ENCODE measurements at places on chromosomes 11 and 22.

DNA sequence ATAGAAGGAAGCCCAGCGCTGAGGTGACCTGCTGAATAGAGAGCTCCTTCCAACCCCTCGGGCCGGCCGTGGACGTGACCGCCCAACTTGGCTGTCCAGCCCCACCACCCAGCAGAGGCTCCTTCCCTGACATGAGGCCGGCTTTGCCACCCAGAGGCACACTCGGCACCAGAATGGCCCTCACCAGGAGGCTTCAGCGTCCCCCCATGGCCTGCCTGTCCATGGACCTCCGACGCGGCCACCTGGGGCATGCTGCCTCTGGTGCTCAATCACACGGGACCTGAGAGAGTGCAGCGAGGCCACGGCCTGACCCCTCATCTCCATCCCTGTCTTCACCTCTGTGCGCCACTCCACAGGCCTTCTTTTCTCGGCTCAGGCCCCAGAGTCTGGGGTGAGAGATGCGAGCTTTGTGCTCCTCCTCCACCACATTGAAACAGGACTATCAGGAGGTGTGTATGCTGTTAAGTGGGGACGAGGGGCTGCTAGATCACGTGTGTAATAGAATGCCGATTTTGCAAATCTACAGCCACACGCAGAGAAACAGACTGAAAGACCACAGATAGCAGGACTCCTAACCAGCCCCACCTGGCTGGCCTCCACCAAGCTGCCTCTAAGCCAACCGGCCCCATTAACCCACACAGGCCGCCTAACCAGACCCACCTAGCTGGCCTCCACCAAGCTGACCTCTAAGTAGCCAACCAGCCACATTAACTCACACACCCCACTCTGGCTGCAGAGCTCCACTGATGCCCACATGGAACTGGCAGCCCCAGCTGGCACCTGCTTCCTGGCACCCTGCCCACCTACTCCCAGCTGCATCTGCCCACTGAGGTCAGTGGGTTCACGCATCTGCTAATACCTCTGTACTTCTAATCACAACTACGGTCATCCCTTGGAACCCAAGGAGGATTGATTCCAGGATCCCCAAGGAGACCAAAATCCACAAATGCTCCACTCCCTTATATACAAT is 20.7 kb downstream of the LINC01488 start:
- no peak for DNase-seq

DNA sequence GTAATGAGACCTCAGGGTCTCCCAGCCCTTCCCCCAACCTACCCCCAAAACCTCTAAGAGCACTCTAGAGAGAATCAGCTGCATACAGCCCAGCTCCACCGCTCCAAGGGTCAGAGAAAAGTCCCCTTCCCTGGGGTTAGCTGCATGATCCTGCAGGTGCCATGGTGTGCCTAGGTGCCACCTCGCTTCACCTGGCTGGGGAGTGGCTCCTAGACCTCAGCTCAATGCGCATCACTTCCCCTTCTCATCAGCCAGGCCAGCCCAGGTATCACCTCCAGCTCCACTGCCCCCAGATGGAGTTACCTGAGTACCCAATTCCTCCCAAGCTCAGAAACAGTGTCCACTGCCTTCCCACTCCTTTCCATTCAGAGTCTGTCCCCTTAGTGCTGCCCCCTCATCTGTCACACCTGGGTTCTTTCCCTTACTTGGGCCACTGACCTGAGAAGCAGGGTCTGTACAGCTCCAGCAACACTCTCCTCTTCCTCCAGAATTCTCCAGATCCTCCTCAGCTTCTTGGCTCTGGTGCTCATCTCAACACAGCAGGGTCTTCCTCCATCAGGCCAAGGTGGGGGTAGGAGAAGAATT is 1.3 kb downstream of the STARD10 start:
- no peak for DNase-seq

GRCh38 chr22:35314161-35314942 is 14.7 kb downstream of the TOM1 start:
- DNase-seq: no peak

DNA sequence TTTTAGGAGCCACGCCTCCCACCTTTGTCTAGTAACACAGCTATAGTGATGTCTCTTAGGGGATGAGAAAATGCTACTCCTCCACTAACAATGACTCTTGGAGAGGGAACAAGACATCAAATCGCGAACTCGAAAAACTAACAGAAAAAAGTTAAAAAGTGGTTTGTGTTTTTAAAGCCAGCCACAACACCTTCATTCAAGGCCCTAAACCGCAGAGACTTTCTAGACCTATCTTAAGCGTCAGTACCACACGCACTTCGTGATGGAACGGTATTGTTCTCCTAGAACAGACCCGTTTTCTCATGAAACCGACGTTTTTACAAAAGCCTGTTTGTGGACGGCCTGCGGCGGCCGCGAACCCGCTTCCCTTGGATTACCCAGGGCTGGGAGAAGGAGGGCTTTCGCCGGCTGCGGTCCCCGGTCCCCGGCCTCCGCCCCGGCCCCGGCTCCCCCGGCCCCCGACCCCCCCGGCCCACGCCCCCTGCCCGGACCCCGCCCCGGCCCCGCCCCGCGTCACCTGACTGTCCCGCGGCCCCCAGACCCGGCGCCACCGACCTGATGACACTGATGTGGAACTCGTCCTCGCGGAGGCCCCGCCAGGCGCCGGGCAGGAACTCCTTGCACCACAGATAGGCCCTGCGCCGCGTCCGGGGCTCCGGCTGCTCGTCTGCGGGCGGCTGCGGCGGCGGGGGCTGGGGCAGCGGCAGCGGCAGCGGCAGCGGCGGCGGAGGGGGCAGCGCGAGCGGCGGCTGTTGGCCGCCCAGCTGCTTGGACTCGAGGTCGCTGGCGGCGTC is 718 bp downstream of the CHKA start:
- DNase-seq: peak; percentile 21

GRCh38 chr11:94558468-94558867 is 8.7 kb upstream of the PIWIL4 start:
- no peak for DNase-seq

DNA sequence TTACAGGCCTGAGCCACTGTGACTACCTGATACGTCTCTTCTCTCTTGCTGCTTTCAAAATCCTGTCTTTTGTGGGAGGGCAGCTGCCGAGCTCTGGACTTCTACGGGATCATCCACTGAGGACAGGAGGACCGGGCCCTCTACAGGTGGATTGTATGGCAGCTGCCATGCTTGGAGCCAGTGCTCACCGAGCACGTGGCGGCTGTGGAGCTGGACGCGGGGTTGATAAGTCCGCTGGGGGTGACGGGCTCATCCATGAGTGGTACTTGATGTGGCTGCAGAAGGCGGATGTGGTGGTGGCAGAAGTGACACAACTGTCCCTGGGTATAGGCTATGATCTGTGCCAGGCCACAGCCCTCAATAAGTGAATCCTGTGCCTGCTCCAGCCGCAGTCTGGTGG is 1.8 kb upstream of the CYP2D6 start:
- no peak for DNase-seq

- no peak for DNase-seq
Observed at GRCh38 chr11:57302489-57302888, 22.3 kb downstream of the TNKS1BP1 start.

GRCh38 chr11:122976734-122977469 is 4.7 kb downstream of the BSX start:
- DNase-seq: no peak

DNA sequence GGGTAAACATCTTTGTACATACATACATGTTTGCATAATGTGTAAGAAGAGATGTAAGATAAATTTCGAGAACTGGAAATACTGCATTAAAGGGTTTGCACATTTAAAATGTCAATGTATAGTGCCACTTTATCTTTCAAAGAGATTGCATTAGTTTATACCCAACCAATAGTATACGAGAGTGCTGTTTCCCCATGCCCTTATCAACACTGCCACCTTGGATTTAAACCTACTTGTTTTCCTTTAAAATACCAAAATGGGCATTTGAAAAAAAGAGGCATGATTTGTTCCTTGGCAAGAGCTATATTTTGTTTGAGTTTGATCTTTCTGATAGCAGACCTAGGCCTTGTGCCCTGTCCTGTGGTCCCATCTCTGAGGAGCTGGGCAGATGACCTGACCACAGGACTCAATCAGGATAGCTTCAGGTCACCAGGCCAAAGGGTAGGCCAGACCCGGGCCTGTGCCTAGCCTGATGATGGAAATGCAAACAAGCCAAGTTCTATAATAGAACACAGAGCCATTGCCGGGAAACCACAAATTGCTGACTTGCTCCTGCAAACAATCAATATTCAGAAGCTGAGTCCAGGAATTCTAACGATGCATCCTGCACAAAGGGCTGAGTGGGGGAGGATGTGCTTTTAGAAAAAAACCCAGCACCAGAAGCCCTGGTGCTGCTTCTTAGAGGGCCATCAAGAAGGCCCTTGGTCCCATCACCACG is 16.9 kb upstream of the ALG8 start:
- DNase-seq: peak; percentile 55

- peak; percentile 58 for DNase-seq
Observed at GRCh38 chr11:124725719-124726105, 14.0 kb upstream of the NRGN start.

GRCh38 chr11:47186700-47187695 is 764 bp upstream of the PACSIN3 start:
- DNase-seq: peak; percentile 32

DNA sequence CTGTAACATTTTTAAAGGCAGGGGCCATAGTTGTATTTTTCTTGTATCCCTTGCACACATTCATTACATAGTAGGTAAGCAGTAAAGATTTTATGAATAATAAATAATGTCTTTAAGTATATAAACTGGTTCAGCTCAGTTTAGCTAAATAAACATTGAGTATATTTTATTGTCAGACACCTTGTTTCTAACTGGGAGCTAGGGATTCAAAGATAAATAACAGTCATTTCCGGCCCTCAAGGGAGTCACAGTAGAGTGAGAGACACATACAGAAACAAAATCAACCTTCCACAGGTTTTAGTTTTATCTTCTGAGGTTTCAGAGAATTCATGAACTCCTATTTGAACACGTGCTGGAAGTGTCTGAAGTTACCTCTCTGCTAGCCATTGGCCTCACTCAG is 760.2 kb downstream of the DLG2 start:
- no peak for DNase-seq

- DNase-seq: no peak
Observed at GRCh38 chr11:69711822-69712801, 8.3 kb upstream of the FGF19 start.
